HuH-7 (cell line): ENCODE measurements at places on chromosomes 11 and 22.

GRCh38 chr11:862081-862661 is 19.5 kb downstream of the TSPAN4 start:
- DNase-seq: no peak

GRCh38 chr11:22778642-22779041 is 51.0 kb downstream of the SVIP start:
- no peak for DNase-seq

DNA sequence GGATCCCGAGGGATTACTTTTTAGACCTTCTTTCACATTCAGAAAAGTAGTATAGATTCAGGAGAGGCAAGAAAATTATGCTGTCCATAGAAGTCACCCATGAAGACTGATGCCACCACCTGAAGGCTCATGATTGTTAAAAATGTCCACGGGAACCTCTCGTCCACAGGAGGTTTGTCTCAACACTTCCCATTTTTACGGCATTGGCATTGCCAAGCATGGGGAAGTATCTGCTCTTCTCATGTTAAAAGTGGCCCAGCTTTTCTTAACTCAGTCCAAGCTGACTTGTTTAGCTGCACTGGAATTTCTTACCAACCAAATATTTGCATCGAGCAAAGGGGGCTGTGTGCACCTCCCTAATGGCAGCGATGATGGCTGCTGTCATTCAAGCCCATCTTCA is 9.6 kb downstream of the CDPF1 start:
- no peak for DNase-seq

- DNase-seq: peak; percentile 83
Observed at GRCh38 chr22:29733362-29734201, 13.8 kb downstream of the CABP7 start.

GRCh38 chr11:109039611-109040010 is 374.7 kb downstream of the DDX10 start:
- no peak for DNase-seq

- DNase-seq: no peak
Observed at GRCh38 chr11:116535994-116536393, 236.8 kb downstream of the BUD13 start.

- DNase-seq: no peak
Observed at GRCh38 chr11:75208446-75208845, 32.1 kb upstream of the TPBGL start.
